NCI-H460 (cell line): ENCODE measurements at places on chromosomes 2 and 18.

GRCh38 chr2:198385326-198385725 is 580.9 kb downstream of the PLCL1 start:
- no peak for DNase-seq

DNA sequence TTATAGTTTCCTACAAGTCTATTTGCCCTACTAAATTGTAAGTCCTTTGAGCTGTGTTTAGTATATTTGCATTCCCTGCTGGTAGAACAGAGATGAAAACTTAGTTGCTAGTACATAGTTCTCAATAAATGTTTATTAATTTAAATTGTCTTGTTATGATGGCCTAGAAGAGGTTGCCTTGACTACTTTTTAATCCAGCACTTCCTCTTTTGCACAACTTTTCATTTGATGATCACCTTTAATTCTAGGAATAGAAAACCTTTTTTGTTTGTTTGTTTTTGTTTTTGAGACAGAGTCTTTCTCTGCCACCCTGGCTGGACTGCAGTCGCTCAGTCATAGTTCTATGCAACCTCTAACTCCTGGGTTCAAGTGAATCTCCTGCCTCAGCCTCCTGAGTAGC is 6.7 kb downstream of the CFAP36 start:
- DNase-seq = no peak

DNA sequence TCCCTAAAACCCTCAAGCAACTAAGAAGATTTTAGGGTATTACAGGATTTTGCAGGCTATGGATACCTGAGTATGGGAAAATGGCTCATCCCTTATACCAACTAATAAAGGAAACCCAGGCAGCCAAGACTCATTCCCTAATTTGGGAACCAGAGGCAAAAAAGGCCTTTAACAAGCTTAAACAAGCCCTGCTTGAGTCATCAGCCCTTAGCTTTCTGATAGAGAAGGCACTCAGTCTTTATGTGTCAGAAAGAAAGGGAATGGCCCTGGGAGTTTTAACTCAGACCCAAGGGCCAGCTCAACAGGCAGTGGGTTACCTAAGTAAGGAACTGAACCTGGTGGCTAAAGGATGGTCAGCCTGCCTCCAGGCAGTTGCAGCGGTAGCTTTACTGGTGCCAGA is 96.9 kb upstream of the RMP24 start:
- DNase-seq = no peak

DNA sequence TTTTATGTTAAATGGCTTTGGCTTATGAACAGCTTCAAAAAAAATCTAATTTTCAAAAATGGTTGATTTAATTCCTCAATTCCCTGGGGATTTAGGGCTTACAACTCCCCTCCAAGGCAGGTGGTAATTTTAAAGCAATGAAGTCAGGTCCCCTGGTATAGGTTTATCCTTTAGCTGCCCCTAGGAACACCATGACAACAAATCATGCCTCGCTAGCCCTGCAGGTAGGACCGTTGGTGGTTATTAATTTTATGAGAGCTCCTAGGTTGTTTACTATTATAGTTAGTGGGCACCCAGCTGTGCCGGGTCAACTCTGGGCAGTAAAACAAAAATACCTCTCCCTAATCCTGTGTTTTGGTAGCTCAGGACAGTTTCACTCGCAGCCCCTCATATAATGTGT is 26.2 kb upstream of the MBOAT2 start:
- no peak for DNase-seq

DNA sequence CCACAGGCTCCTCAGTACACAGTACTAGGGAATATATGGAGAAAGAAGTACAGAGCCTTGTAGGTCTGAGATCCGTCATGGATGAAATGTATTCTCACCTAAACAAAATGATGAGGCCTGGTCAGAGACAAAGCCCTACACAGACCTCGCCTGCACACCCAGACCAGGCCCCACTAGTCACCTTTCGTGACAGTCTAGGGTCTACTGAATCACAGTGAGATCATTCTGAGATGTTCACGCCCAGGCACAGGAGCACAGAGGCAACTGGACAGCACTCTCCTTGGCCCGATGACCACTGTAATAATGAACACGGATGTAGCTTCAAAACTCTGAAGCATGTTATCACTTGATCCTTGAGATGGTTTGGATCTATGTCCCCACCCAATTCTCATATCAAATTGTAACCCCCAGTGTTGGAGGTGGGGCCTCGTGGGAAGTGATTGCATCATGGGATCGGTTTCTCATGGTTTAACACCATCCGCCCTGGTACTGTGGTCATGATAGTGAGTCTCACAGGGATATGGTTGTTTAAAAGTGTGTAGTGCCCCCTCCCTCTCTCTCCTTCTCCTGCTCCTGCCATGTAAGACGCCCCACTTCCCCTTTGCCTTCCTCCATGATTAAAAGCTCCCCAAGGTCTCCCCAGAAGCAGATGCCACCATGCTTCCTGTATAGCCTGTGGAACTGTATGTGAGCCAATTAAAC is 15.1 kb downstream of the DOCK10 start:
- no peak for DNase-seq
